Psoas muscle (tissue), 8 donors: ENCODE measurements at places on chromosomes 3 and 15. TPM values are rescaled to one million over a fixed set of nuclear protein-coding genes. Genes with fewer than 3 reads are reported as not detected.

DNA sequence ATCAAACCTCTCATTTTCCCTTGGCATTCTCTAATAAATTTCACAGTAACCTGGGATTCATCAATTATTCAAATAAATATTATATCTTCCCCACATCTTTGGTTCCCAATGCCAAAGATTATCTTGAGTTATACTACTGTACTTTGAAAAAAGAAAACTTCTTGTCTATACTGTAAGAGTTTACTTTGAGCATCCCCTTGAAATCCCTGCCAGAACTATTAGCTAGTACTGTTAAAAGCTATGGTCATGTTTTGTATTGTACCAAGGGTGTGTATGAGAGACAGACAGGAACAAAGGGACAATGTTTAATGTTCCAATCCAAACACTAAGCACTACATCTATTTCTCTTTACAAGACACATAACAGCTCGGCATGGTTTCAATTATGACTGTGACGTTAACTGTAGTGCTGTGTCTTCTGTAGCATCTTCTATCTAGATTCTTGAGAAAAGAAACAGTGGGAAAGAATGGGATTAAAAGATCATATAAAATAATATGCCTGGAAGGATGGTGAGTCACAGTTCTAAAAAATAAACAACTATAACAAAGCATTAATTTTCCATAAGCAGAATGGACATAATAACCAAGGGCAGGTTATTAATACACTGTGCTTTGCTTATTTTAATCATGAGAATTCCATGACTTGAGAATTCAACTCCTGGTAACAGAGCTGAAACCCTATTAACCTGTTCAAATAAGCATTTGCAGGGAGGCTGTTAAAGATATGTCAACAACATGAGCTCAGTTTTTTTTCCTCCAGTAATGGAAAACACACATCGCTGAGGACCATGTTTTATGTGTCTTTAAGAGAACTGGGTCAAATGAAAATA is 71.1 kb downstream of the ALDH1A2 start:
- H3K27ac ChIP-seq, result no peak overlapping the region
- H3K4me3 ChIP-seq, result no peak overlapping the region
- DNase-seq, result no peak
- no peaks in the 10 kb centered on the region for H3K4me1 ChIP-seq
- H3K36me3 ChIP-seq, result no peaks in the 10 kb centered on the region
- no peaks in the 10 kb centered on the region for H3K27me3 ChIP-seq

GRCh38 chr3:73451301-73451944 is 173.3 kb downstream of the PDZRN3 start:
- H3K27me3 ChIP-seq, result no peaks in the 10 kb centered on the region
- peaks cover 31% of the 10 kb centered on the region for H3K4me1 ChIP-seq
- peak overlapping the region; percentile 53 for H3K27ac ChIP-seq
- no peaks in the 10 kb centered on the region for H3K36me3 ChIP-seq

GRCh38 chr3:69240651-69241568 is 118.5 kb upstream of the LMOD3 start:
- DNase-seq, result no peak
- H3K27me3 ChIP-seq, result no peaks in the 10 kb centered on the region
- no peaks in the 10 kb centered on the region for H3K4me1 ChIP-seq

DNA sequence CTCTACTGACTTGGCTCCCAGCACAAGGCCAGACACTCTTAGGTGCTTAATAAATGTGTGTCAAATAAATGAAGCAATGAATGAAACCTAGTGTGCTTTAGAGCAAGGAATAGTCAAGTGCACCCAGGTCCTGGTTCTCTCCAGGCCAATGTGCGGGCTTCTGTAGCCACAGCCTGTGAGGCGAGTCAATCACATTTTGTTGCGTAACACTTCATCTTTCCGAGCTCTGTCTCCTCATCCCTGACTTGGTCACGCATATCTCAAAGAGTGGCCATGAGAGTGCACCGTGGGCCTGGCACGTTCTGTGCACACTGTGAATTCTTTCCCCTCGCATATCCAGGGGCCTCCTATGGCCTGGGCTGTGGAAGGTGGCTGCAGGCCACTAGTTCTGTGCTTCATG is 11.4 kb upstream of the SH3GL3 start:
- H3K36me3 ChIP-seq, result no peaks in the 10 kb centered on the region
- no peak overlapping the region for H3K4me3 ChIP-seq
- no peaks in the 10 kb centered on the region for H3K4me1 ChIP-seq
- H3K27me3 ChIP-seq, result no peaks in the 10 kb centered on the region

DNA sequence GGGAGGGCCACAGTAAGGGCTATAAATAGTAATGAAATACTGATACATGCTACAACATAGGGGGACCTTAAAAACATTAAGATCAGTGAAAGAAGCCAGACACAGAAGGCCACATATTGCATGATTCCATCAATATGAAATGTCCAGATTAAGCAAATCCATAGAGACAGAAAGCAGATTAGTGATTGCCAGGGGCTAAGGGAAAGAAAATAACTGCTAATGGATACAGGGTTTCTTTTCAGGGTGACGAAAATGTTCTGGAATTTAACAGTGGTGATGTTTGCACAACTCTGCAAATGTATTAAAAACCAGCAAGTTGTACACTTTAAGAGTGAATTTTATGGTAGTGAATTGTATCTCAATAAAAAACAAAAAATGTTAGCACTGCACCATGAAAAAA is 37.0 kb downstream of the PIK3R4 start:
- peaks cover 12% of the 10 kb centered on the region for H3K36me3 ChIP-seq
- no peak for DNase-seq
- no peaks in the 10 kb centered on the region for H3K4me1 ChIP-seq
- H3K27ac ChIP-seq, result no peak overlapping the region

DNA sequence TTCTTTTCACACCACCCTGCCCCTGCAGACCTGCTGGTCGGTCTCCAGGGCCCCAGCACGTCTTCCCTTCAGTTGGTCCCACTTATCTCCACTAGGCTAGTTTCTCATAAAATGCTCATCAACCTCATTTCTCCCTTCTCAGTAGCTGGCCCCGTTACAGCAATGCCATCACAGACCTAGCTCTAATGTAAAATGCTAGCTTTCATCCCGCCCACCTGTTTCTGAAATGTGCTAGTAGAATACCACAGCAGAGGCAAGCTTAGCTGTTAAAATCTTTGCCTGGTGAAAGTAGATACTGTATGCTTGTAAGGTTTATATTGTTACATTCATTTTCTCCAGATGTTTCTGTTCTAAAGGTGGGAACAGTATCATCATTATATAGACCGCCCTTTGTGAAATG is 13.1 kb downstream of the MKRN2OS start:
- H3K27me3 ChIP-seq, result no peaks in the 10 kb centered on the region
- H3K4me3 ChIP-seq, result no peak overlapping the region
- peaks cover 1% of the 10 kb centered on the region for H3K4me1 ChIP-seq
- H3K27ac ChIP-seq, result no peak overlapping the region

- no peaks in the 10 kb centered on the region for H3K27me3 ChIP-seq
- H3K4me3 ChIP-seq, result no peak overlapping the region
- DNase-seq, result no peak
- H3K27ac ChIP-seq, result no peak overlapping the region
Observed at GRCh38 chr15:73560501-73561117, 72.6 kb downstream of the NPTN start.

- no peak overlapping the region for H3K27ac ChIP-seq
- H3K4me3 ChIP-seq, result no peak overlapping the region
- no peaks in the 10 kb centered on the region for H3K4me1 ChIP-seq
- no peaks in the 10 kb centered on the region for H3K36me3 ChIP-seq
- no peak for DNase-seq
- H3K27me3 ChIP-seq, result no peaks in the 10 kb centered on the region
Observed at GRCh38 chr3:103195216-103195615, 760.4 kb downstream of the ZPLD1 start.

TRH gene
- not detected for polyA plus RNA-seq

KBTBD13 gene
- 1.2 TPM for polyA plus RNA-seq

CCR2 gene
- 0.27 TPM for polyA plus RNA-seq

IL5RA gene
- polyA plus RNA-seq, result not detected

KY gene
- polyA plus RNA-seq, result 0.30 TPM

ABHD5 gene
- polyA plus RNA-seq, result 16.1 TPM

NT5DC2 gene
- 10.3 TPM for polyA plus RNA-seq

GP5 gene
- polyA plus RNA-seq, result not detected

KNL1 gene
- polyA plus RNA-seq, result 0.18 TPM
